ENCODE measurements at places on chromosomes 1 and 21.

- no peak for DNase-seq
These were observed 20.8 kb upstream of the C1orf159 start for GRCh38 chr1:1136547-1137230.

GRCh38 chr1:231964961-231965360 lies 338.4 kb downstream of the DISC1 start:
- DNase-seq: no peak

DNA sequence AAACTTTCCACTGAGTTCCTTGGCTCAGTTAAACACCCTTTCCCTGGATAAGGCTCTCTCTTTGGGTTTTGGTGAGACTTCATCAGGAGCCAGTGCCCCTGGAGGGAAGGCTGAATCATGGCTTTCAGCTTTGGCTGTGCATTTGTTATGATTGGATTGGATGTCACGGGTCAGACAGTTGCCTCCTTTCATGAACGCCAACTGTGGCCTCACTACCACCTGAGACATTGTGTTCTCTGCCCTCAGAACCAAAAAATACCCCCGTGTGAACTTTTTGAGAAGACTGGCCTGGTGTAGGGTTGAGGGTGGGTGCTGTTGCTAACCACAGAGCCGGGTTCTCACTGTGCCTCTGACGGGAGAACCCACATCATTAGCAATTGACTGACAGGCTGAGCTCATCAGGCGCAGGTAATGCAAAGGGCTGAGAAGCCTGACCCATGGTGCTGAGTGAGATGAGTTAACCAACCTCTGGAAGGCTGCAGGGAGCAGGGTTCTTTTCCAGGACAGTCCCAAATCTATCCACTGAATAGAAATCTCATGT lies 65.6 kb downstream of the HHAT start:
- no peak for DNase-seq

- no peak for DNase-seq
These were observed 18.4 kb downstream of the RIT1 start for GRCh38 chr1:155892796-155893195.

GRCh38 chr1:57632401-57632800 lies 208.5 kb upstream of the DAB1 start:
- DNase-seq: no peak

- DNase-seq: no peak
These were observed 161.1 kb upstream of the RRP15 start for GRCh38 chr1:218123968-218124367.

GRCh38 chr1:79604490-79605198 lies 598.1 kb upstream of the ADGRL4 start:
- no peak for DNase-seq

DNA sequence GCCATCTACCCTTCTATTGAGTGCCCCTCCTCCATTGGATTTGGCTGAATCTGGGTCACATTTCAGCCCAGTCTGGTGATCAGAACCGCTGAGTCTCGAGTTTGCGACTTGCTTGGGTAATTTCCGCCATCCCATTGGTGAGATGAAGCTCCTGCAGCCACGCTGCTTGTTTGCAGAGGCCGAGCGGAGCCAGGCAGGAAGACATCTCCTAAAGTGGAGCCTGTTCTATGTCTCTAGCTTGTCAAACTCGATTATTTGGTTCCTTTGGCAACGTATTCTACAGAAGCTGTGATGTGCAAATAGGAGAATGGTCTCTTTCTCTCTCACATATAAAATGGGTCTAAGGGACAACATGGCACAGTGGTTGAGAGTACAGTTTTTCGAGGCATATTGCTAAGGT lies 206.8 kb upstream of the PLXNA2 start:
- no peak for DNase-seq

- no peak for DNase-seq
These were observed 80.6 kb upstream of the IPO9 start for GRCh38 chr1:201748335-201748734.

DNA sequence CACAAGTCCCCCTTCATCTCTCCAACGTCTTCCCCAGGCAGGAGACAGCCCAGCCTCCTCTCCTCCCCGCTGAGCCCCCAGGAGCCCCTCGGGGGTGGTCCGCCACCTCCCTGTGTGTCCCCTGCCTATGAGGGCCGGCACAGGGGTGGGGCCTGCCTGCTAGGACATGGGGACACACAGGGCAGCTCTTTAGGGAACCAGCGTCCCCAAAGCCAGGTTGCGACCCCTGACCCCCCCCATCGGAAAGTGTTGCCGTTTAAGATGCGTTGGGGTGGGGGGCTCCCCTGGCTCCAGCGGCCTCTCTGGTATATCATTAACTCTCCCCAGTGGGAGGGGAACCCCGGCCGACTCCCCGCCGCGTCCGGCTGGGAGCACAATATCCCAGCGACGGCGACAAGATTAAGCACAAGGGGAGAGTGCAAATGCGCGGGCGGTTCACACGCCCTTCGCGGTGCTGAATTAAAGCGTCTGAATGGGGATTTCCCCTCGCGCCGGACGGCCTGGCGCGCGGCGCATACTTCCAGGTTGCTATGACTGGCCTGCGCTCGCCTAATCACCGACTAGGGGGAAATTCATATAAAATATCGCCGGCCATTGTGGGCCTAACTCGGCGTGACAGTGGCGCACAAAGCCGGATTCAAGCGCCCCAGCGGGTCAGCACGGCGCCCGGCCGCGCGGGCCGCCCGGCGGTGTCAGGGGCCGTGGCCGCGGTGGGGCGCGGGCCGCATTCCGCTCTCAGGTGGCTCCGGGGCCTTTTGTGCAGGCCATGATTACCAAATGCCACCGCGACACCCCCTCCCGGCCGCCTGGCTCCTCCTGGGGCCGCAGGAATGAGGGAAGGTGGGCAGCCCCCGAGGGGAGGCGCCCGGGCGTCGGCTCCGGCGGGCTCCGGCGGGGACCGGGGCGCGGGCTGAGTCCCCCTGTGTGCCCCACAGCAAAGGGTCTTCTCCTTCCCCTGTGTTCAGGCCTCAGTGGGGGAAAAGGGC lies 30.9 kb downstream of the WNT3A start:
- no peak for DNase-seq

GRCh38 chr1:39698568-39698967 lies 7.3 kb upstream of the HPCAL4 start:
- no peak for DNase-seq

DNA sequence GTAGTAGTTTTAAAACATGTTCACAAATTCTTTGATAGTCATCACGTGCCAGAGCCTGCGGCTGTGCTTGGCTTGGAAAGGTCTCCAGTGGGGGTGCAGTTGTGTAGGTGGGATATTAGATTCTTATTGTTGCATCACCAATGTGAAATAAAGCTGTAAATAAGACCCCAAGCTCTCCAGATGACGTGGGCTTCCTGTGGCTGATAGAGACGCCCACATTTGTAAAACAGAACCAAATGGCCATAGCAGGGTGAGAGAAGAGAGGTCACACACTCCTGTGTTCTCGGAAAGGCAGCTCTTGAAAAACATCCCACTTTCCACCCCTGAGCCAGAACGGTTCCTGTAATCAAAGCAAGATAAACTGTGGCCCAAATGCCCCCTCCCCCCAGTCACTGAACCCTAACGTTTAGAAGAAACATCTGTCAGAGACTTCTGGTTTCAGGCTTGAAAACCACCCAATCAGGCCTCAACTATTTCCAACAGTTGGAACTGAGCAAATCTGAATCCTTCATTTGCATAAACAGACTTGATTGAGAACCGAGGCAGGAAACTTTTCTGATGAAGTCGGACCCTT lies 6.6 kb upstream of the NTPCR start:
- DNase-seq: no peak

DNA sequence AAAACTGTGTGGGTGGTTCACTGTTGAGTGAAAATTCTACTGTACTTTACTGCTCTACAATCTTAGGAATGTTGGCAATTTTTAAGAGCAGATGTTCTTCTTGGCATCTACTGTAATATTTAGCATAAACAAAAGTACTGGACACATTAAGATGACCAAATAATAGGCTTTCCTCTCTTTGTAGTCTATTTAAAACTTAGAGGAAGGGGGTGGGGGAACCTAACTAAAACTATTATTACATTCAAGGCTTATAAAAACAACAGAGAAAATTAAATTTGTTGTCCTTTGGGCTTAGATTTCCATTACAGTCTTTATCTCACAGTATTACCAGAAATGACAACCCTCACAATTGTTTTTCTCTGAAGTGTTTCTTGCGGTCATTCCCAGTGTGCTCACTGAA lies 181.2 kb downstream of the PLPPR4 start:
- no peak for DNase-seq

- no peak for DNase-seq
These were observed 10.5 kb downstream of the BCAR3 start for GRCh38 chr1:93671099-93671621.

DNA sequence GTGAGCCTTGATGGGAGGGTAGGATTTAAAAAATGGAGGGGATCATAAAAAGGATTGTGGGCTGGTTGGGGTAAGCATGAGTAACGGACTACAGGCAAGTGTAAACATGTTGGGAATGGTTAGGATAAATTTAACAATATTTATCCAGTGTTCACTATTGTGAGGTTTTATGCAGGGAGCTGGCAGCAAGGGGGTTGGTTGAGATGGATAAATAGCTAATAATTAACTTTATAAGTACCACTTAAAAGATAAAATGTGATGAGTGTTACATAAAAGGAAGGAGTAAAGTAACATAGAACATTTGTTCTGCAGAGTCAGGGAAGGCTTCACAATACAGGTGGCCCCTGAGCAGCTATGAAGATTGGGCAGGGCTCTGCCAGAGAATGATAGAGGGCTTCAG lies 109.0 kb downstream of the NGF start:
- DNase-seq: no peak

DNA sequence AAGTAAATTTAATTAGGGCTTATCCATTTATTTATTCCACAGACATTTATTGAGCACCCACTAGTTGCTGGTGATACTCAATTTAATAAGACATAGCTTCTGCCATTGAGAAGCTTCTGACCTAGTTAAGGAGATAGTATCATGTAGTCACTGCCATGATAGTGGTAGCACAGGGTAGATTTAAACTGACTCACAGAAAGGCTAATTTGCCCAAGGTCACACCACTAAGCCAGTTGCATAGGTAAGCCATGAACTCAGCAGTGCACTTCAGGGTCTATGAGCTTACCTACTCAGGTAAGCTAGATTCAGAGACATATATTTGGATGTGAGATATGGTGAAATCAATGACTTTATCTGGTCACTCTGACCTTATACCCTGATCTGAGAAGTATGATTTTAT lies 168.4 kb downstream of the TNFSF18 start:
- no peak for DNase-seq

GRCh38 chr1:67001682-67002425 lies 52.1 kb downstream of the SLC35D1 start:
- DNase-seq: no peak

GRCh38 chr1:229427572-229427971 lies 6.3 kb downstream of the ACTA1 start:
- no peak for DNase-seq

DNA sequence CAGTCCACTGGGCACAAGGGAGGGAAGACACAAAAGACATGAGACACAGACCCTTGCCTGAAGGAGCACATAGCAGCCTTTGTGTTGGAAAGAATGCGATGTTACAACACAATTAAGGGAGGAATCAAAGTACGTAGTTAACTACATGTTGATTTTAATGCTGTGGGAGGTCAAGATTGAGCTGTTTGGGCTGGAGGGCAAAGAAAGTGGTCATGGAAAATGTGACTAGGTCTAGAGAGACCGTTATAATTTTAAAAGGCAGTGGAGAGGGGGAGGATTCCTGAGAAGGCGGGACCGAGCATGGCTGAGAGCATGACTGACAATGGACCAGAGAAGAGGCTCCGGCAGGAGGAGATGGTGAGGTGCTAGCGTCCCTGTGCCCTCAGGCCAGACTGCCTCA lies 111.8 kb upstream of the ATP1A1 start:
- DNase-seq: no peak

- no peak for DNase-seq
These were observed 72.3 kb downstream of the EVA1C start for GRCh38 chr21:32484706-32485380.

DNA sequence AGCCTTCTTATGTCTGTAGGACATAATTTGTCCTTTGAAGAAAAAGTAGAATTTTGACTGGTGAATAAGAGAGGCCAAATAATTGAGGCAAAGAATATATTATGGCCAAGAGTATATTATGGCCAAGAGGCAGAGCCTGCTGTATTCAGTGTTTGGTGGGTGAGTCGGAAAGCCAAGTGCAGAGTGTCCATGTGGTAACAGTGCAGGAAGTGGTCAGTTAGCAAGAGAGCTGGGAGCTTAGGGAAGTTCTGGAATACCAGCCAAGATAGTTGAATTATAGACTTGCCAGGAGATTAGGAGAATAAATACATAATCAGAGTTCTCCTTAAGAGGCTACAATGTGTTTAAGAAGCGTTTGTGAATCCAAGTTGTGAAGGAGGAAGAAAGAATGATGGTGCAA lies 131.5 kb upstream of the LMO4 start:
- DNase-seq: no peak

DNA sequence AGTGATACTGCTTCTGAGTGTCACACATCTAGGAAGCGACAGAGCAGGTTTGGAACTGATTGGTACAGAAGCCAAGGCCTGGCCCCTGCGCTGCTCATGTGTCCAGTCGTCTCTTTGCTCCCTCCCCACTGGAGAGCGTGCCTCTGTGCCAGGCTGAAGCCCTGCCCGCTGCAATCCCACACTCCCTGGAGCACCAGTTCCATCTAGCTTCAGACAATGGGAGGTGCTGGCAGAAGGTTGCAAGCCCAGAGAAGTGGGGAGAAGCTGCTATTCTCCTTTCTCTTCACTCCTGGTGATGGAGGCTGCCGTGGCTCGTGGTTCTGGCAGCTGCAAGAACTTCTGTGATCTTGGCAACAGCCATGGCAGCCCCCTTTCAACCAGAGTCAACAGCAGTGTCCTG lies 250.9 kb downstream of the MATN1 start:
- DNase-seq: no peak

- no peak for DNase-seq
These were observed 25.9 kb upstream of the MFSD2A start for GRCh38 chr1:39928809-39929587.

DNA sequence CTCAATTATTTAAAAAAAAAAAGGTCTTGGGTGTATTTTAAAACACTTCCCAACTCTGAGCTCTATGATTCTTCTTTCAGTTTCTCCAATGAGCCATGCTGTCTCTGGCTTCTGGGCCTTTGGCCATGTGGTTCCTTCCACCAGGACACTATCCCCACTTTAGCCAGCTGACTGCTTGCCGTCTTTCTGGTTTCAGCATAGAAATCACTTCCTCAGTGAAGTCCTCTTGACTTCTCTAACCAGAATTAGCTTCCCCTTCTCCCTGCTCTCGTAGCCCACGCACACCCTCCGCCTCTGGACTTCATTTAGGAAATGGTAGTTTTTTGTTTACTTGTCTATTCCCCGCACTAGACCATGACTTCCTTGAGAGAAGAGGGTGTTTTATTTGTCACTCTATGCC lies 1.1 kb upstream of the DIO1 start:
- no peak for DNase-seq

GRCh38 chr1:151881479-151881878 lies 27.8 kb downstream of the THEM4 start:
- no peak for DNase-seq

Measured in SK-N-MC (cell line).